ENCODE measurements at places on chromosomes 11 and 22. TPM values are rescaled to one million over a fixed set of nuclear protein-coding genes. Genes with fewer than 3 reads are reported as not detected.

DNA sequence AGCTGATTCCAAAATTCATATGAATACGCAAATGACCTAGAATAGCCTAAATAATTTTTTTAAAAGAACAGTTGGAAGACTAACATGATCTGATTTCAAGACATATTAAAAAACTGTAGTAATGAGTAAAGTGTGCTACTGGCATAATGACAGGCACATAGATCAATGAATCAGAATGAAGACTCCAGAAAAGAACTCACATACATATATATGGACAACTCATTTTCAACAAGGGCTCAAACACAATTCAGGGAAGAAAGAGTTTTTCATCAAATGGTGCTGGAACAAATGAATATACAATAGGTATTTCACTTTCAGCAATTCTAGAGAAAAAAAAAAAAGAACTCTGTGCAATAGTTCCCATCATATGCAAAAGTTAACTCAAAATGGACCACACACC is 33.7 kb downstream of the BTBD10 start:
- DNase-seq: no peak

GRCh38 chr22:41127451-41127850 is 35.1 kb downstream of the EP300 start:
- no peak for DNase-seq

GRCh38 chr22:26442086-26442756 is 13.2 kb downstream of the ASPHD2 start:
- DNase-seq: no peak

- no peak for DNase-seq
Measured at GRCh38 chr11:13720940-13721339, 52.5 kb downstream of the FAR1 start.

DNA sequence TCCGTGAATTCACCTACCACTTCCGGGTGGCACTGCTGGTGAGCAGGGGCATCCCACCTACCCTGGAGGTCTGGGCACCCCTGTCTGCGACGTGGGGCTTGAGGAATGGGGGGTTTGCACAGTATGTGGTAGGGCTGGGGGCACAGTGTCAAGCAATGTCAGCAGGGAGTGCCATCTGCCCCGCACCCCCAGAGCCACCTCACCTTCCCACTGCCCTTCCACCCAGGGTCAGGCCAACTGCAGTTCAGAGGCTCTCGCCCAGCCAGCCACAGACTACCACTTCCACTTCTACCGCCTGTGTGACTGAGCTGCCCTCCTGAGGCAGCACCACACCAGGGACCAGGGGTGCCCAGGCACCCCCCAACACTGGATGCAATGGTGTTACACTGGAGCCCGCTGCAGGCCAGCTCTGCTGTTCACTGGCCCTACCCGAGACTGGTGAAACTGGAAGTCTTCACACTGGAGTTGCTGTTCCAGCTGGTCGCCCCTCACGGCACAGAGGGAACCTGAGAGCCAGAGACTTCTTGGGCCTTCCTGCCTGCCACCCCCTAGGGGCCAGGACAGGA is 6.5 kb downstream of the TMEM258 start:
- DNase-seq: no peak

DNA sequence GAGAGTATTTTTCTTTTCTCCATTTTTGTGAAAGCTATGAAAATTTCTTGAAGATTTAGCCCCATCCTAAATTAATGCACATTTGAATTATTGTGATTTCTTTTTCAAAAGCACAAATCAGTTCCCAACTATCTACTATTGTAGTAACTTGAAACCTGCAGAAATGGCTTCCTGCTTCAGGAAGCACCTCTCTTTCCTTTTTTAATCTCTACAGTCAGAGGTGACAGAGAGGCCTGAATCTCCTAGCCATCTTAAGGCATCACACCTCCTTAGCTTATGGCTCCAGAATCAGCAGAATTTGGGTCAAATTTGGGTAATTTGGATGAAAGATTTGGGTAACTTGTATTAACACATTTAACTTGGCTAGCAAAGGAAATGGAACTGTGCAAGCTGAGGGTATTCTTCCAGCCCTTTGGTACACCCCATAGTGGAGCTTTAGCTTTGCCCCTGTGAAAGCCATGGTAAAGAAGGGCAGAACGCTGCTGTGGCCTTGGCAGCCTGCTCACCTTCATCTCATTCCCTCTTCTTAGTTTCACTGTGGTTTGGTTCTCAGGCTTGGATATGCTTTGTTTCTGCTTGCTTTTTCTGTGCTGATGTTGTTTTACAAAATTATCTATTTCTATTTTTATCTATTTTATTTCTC is 16.2 kb downstream of the TBCEL start:
- DNase-seq: no peak

GRCh38 chr11:118530180-118530682 is 761 bp upstream of the TMEM25 start:
- DNase-seq: no peak

GRCh38 chr11:27241311-27242122 is 121.5 kb downstream of the CCDC34 start:
- DNase-seq: no peak

DNA sequence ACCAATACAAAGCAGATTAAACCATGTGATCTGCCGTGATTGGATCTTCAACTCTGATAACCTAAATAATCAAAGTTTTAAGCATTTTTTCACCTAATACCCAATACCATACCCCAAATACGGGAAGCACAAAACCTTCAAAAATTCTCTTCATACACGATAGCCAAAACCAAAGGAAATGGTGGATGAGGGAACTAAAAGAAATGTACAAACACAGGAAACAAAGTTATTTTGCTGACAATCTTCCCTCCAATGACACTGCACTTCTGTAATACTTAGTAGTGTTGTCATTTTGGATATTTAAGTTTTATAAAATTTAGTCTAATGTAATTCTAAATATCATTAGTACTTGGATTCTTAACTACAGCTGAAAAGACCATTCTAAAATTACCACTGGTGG is 27.0 kb downstream of the CSTF3 start:
- no peak for DNase-seq

- DNase-seq: no peak
Measured at GRCh38 chr11:122030286-122030685, 85.7 kb downstream of the BLID start.

- DNase-seq: no peak
Measured at GRCh38 chr22:27552176-27552575, 249.4 kb downstream of the MN1 start.

DNA sequence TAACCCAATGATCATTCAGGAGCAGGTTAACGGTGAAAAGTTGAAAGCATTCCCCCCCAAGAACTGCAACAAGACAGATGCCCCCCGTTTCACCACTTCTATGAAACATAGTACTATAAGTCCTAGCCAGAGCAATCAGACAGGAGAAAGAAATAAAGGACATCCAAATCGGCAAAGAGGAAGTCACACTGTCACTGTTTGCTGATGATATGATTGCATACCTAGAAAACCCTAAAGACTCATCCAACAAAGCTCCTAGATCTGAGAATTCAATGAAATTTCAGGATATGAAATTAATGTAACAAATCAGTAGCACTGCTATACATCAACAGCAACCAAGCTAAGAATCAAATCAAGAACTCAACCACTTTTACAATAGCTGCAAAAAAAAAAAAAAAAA is 32.8 kb downstream of the PIWIL3 start:
- no peak for DNase-seq

- DNase-seq: no peak
Measured at GRCh38 chr11:95092549-95093324, 3.1 kb downstream of the ENDOD1 start.

DNA sequence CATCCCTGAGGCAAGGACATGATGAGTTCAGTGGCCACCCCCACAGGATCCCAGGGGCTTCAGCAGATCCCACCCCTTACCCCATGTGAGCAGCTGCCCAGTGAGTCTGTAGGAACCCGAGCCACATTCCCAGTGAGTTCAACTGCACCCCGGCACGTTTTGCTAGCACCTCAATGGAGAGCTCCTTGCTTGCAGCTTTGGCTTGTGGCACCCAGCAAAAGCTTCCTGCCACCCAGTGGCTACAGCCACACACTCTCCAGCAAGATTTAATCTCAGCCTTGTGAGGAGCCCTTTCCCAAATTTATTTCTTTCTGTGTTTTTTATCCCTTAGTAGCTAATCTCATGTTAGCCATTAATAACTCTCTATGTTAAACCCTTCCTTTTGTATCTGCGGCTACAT is 4.0 kb downstream of the SAA1 start:
- no peak for DNase-seq

- DNase-seq: no peak
Measured at GRCh38 chr11:19673924-19674729, 38.5 kb upstream of the NAV2 start.

- no peak for DNase-seq
Measured at GRCh38 chr22:48536541-48537342, 1290.9 kb downstream of the BRD1 start.

- DNase-seq: no peak
Measured at GRCh38 chr11:61955422-61956135, 5.4 kb downstream of the BEST1 start.

GRCh38 chr22:32801537-32802236 is at the start of gene TIMP3:
TIMP3 (plus strand) TSS chr22:32801705; CDS start chr22:32802002, 297 bp downstream.
- peak; percentile 75 for DNase-seq

- no peak for DNase-seq
Measured at GRCh38 chr11:96023275-96023674, 99.4 kb upstream of the MTMR2 start.

GRCh38 chr11:69750875-69751597 is 24.1 kb downstream of the FGF4 start:
- DNase-seq: no peak

DNA sequence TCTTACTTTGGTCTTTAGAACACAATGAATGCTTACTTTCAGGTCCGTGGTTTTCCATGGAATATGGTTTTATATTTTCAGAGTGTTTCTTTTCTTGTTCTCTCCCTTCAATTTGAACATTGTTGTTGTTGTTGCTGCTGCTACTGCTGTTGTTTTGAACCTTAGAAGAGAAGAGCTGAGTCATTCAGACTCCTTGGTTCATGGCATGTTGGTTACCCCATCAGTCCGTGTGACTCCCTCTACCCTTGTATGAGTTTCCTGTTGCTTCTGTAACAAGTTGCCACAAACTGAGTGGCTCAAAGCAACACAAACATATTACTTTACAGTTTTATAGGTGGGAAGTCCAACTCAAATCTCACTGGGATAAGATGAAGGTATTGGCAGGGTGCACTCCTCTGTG is 511.0 kb downstream of the INSC start:
- DNase-seq: no peak

DNA sequence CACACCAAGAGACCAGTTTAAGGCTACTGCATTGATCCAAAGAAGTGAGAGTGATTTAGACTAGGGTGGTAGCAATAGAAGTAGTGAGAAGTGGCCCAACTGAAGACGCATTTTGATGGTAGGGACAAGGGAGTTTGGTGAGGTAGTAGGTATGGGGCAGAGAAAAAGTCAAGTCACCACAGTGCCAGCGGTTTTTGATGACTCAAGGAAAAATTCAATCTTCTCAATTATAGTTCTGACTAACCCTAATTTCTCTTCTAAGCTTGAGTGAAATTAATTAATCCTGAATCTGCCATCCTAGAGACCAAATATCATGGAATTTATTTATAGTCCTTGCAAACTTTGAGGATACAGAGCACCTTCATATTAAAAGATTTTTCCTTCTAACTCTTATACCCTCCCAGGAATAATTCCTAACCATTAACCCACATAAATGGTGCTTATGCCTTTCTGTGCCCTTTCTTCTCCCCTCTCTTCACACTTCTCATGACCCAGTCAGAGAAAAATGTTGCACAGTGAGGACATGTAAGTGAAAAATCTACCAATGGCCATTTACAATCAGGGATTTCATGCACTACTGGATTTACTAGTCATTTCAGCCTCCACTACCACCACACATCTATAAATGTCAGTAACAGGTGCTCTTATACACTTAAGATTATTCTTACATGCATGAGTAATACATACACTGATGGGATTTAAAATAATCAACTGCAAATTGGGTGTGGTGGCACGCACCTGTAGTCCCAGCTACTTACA is 45.9 kb upstream of the ARHGAP32 start:
- no peak for DNase-seq

DNA sequence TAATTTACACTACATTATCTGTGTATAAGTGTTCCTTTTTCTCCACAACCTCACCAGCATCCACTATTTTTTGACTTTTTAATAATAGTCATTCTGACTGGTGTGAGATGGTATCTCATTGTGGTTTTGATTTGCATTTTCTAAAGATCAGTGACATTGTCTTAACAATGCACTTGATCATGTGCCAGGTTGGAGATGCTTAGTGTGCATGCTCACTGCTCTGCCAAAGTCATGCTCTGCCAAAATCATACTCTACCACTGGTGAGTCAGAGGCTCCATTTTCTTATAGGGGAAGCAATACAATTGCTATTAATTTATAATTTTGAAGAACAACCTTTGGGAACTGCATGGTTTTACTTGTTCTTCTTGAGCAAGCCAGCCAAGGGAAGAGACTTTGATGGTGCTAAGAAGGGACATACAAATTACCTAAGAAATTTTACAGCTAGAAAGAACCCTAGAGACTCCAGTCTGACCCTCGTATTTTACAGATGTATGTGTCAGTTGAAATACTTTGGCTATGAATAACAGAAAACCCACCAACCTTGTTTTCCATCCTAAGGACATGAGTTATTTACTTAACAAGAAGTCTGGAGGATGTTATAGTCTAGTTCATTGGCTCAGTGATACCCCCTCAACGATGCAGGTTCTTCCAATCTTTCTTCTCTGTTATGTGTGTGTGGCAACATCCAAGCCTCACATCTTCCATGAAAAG is 368.9 kb downstream of the DDX10 start:
- DNase-seq: no peak

GRCh38 chr11:78651923-78652842 is 77.5 kb upstream of the NARS2 start:
- DNase-seq: no peak

GRCh38 chr22:44736581-44737405 is 15.6 kb upstream of the ARHGAP8 start:
- DNase-seq: no peak

DNA sequence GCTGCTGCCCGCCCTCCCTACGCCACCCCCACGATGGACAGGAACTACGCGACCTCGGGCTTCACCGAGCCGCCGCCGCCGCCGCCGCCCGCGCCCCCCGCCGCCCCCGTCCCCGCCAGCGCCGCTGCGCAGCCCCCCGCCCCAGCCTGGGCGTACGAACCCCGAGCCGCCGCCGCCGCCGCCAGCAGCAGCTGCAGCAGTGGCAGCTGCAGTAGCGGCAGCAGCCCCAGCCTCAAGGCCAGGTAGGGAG is 407 bp downstream of the QSER1 start:
- DNase-seq: no peak

- DNase-seq: no peak
Measured at GRCh38 chr11:122979815-122980595, 1.6 kb downstream of the BSX start.

Gene ALDH3B1
- polyA plus RNA-seq: 2.2 TPM

Gene TMEM45B
- polyA plus RNA-seq: 16.1 TPM

Gene TM7SF2
- 66.3 TPM for polyA plus RNA-seq

Gene BAIAP2L2
- 7.5 TPM for polyA plus RNA-seq

Gene EMID1
- 106 TPM for polyA plus RNA-seq

Gene CD3E
- 0.48 TPM for polyA plus RNA-seq

Gene TPST2
- polyA plus RNA-seq: 24.8 TPM

Gene ZFP91
- 58.1 TPM for polyA plus RNA-seq

All from renal cortex interstitium (tissue), 15 donors.